Left lung (tissue), 14 donors: ENCODE measurements at places on chromosomes 2 and 18. TPM values are rescaled to one million over a fixed set of nuclear protein-coding genes. Genes with fewer than 3 reads are reported as not detected.

CXCR1 gene
- 21.0 TPM for total RNA-seq

ANKRD36B gene
- total RNA-seq = 15.9 TPM

NEB gene
- total RNA-seq = 1.9 TPM

UPP2 gene
- total RNA-seq = not detected

TRIM43 gene
- total RNA-seq = not detected

SOWAHC gene
- total RNA-seq = 12.6 TPM

ANKRD30BL gene
- total RNA-seq = not detected

CCDC68 gene
- 13.8 TPM for total RNA-seq

KIAA2012 gene
- total RNA-seq = not detected

NDC80 gene
- 1.7 TPM for total RNA-seq
